ENCODE measurements at places on chromosomes 1 and 21.

GRCh38 chr1:226937940-226938725 lies 2.0 kb upstream of the COQ8A start:
- DNase-seq, result peak; percentile 81

DNA sequence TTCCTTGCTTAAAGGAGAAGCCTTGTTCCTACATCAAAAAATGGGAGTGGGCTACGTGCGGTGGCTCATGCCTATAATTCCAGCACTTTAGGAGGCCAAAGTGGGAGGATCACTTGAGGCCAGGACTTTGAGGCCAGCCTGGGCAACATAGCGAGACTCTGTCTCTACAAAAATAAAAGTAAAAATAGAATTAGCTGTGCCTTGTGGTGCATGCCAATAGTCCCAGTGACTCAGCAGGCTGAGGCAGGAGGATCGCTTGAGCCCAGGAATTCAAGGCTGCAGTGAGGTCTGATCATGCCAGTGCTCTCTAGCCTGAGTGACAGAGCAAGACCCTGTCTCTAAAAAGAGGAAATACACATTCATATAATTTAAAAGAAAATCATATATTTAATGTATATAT lies 127.1 kb downstream of the C1orf21 start:
- no peak for DNase-seq

GRCh38 chr21:45294509-45295291 lies 7.0 kb upstream of the POFUT2 start:
- DNase-seq, result no peak

DNA sequence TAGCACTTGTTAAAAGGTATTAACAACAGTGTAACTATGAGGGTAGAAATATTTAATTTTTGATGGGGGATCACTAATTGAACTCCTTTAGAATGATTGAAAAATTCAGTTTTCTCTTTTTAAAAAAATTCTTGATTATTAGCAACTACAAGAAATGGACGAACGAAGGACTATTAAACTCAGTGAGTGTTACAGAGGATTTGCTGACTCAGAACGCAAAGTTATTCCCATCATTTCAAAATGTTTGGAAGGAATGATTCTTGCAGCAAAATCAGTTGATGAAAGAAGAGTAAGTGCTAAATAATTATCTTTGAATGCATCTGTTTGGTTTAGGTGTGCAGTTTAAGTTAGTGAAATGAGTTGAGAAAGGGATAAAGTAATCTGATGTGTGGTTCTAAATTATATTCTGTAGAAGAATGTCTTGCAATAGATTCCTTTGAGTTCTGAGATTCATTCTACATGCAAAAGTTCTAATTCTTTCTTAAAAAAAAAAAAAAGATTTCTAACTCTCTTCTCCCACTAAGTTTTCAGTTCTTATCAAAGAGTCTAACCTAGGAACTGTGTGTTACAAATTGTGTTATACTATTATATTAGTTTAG lies 85.0 kb downstream of the FNBP1L start:
- no peak for DNase-seq

DNA sequence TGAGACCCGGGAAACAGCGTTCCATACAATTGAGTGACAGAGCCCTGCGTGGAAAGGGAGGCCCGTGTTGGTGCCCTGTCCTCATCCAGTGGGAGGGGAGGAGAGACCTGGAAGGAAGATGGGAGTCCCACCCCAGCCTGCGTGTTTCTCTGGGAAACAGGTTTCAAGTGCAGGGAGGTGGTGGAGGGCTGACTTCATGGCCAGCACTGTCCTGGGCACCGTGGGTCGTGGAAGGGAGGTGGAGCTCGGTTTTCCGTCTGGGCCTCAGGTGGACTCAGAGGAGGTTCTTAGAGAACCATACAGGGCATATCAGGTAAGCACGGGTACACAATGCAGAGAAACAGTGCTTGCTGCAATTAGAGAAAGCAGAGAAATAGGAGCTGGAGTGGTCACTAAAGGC lies 222.6 kb downstream of the CAMTA1 start:
- no peak for DNase-seq

- DNase-seq, result no peak
These were observed 68.8 kb upstream of the C1orf174 start for GRCh38 chr1:3968851-3969250.

GRCh38 chr1:15426492-15427279 lies 11.6 kb upstream of the CTRC start:
- peak; percentile 15 for DNase-seq

DNA sequence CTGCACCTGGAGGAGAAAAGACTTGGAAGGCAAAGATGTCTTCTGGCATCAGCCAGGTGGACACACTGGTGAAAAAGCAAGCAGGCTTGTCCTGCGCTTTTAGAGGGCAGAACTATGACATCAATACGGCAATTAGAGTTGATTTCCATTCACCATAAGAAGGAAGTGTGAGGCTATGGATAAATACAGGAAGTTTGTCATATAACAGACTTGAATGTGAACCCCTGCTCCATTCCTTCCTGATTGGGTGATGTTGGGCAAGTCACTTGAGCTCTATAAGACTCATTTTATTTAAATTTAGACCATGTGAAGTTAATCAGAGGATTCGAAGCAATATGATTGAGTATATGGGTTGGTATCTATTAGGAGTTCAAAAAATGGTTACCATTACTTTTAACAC lies 137.8 kb downstream of the PLPP3 start:
- peak; percentile 32 for DNase-seq

DNA sequence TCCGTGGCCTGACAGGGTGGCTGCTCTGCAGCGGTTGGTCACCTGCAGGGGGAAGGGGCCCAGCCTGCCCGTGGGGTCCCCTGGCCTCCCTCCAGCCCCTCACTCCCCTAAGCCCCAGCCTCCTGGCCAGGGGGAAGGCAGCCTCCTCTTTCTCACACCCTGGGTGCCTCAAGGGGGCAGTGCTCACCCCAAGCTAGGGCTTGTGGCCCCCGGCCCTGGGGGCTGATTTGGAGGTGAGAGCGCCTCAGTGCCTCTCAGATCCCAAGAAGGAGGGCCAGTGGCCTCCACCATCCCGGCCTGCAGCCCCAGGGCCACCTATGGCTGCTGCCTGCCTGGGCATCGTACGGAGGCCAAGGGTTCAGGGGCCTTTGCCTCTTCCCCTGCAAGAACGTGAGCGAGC lies 66.4 kb upstream of the TTC34 start:
- DNase-seq, result no peak

DNA sequence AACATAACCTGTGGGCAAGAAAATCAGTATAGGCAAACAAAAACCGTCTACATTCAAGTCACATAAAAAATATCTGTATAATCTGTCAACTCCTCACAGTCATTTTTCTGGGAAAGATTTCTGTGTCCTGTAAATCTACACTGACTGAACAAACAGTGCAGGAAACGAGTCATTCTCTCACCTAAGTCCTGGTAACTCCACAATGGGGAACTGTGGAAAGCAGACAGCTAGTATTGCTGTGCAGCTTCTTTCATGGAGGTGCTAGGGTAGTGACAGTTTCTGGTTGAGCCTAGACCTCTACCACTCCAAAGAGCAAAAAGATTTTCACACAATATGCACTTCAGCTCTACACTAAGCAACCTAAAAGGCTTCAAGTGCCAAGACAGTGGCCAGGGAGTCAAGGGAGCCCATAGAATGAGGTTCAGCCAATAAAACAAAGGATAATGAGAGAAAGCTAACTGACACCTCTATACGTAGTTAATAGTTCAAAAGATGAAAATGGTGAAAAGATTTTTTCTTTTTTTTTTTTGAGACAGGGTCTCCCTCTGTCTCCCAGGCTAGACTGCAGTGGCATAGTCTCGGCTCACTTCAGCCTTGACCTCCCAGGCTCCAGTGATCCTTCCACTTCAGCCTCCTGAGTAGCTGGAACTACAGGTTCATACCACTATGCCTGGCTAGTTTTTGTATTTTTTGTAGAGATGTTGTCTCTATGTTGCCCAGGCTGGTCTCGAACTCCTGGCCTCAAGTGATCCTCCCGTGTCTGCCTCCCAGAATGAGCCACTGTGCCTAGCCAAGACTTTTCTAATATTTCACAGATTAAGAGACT lies 5.5 kb downstream of the PTP4A2 start:
- DNase-seq, result peak; percentile 28

GRCh38 chr1:93874025-93874651 lies 4.9 kb downstream of the DNTTIP2 start:
- DNase-seq, result peak; percentile 15

- DNase-seq, result no peak
These were observed 70.8 kb upstream of the ARHGEF16 start for GRCh38 chr1:3383679-3384078.

DNA sequence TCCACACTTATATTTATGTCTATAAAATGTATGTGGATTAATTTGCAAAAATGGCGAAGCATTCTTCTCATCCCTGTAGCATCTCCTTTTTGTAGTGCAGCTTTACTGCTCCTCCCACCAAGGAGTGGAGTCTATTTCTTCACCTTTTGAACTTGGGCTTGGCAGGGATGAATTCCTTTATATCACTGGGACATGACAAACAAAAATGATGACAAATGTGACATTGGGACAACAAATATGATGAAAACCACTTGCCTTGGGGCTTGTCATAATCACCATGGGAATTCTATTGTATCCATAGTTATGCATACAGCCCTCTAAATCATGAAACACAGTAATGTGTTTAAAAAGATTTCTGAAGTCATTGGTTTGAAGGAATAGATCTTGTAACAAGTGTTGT lies 155.0 kb downstream of the TNFSF18 start:
- no peak for DNase-seq

- DNase-seq, result no peak
These were observed 20.9 kb downstream of the RIT1 start for GRCh38 chr1:155890251-155890650.

DNA sequence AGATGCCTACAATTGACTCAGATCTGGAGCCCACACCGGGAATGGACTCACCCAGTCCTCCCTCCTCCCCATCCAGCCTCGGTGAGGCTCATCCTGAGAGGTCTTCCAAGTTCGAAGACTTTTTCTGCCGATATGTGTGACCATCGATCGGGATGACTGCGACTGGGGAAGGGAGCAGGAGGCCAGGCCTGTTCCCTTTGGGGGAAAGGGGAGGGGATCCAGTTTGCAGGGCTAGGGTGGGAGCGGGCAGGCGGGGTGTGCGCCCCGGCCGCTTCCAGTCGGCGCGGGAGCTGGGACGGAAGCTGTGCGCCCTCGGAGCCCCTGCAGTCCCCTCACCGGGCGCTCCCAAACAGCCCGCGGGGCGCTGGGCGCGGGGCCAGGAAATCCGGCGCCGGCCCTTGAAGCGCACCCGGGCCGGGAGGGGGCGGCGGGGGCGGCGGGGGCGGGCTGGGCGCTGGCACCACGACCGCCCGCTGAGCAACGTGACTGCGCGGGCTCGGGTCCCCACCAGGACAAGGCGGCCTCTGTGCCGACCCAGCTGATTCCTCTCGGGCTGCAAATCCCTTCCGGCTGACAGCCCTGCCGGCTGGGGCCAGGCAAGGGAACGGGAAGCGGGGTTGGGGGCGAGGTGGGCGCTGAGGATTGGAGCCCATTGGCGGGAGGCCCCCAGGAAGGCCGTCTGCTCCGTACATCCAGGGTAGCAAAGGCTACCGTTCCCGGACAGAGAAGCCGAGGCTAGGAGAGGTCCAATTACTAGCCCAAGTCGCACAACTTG lies 103.9 kb downstream of the EBNA1BP2 start:
- DNase-seq, result no peak

GRCh38 chr1:160162931-160163330 lies 11.5 kb downstream of the ATP1A4 start:
- peak; percentile 58 for DNase-seq

GRCh38 chr1:245389873-245390272 lies 235.1 kb downstream of the KIF26B start:
- DNase-seq, result no peak

DNA sequence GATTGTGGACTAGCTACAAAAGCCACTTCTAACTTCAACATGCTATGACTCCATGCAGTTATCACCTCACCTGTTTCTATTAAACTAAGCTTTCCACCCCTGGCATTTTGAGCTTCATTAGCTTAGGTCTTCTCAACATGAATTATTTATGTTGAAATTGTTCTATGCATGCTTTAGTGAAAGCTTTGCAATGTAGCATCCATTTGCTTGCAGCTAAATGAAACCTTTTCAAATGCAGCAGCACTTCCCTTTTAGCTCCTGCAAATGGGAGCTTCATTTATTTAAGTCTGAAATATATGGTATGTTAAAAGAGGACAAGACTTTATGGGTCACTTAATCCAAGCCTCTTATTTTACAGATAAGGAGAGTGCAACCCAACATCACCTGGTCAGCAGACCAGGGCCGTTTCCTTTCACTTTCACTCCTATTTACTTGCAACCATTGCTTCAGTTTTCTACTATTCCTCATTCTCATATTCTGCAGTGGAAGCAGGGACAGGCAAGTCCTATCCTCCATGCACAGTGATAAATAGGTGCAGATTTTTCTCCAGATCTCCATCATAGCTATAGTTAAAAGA lies 56.4 kb upstream of the SAMSN1 start:
- peak; percentile 40 for DNase-seq

GRCh38 chr1:43912607-43913006 lies 21.0 kb upstream of the ARTN start:
- DNase-seq, result no peak

GRCh38 chr1:34524783-34525182 lies 230.1 kb upstream of the GJB5 start:
- no peak for DNase-seq

- DNase-seq, result no peak
These were observed 8.6 kb upstream of the RAB29 start for GRCh38 chr1:205783904-205784303.

GRCh38 chr1:54716299-54717047 lies 812 bp downstream of the TTC4 start:
- no peak for DNase-seq

- no peak for DNase-seq
These were observed 195.2 kb upstream of the CAMK1G start for GRCh38 chr1:209388358-209388757.

DNA sequence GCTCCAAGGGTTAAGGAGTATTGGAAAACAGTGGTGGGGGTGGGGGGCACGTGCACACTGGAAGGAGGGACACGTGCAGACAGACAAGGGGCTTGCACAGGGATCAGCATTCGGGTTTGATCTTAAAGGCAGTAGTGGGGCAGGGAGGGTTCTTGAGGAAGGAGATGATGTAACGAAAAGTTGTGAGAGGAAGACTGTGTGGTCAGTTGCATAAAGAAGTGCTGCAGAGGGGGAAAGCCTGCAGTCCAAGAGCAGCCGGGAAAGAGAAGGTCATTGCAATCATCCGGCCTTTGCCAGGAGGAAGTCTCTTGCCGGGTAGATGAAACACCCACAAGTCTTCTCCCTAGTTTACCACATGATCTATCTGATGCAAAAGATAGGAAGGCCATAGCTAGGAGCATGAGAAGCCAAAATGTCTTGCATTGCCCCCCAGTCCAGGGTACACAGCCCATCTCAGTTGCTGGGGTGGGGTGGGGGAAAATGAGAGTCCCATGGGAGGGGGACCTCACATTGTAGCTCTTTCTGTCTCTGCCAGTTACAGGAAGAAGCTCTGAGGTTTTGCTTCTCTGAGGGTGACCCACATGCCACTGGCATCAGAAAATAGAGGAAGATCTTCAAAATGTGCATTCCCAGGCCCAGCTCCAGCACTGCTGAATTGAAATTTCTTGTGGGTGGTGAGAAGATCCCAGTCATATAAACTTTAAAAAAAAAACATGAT lies 202.5 kb upstream of the RAB4A start:
- peak; percentile 99 for DNase-seq

- no peak for DNase-seq
These were observed 50.2 kb downstream of the ENAH start for GRCh38 chr1:225602590-225603206.

- peak; percentile 79 for DNase-seq
These were observed 8.5 kb downstream of the SH3BGRL3 start for GRCh38 chr1:26288311-26288941.

Measured in MV-4-11 (cell line).